Stimulated activated CD8-positive, alpha-beta memory T cell treated with anti-CD3 and anti-CD28 coated beads, Interleukin-2, amount 100 ng/mL, for 1 hour (primary cell): ENCODE measurements at places on chromosomes 7 and 10.

DNA sequence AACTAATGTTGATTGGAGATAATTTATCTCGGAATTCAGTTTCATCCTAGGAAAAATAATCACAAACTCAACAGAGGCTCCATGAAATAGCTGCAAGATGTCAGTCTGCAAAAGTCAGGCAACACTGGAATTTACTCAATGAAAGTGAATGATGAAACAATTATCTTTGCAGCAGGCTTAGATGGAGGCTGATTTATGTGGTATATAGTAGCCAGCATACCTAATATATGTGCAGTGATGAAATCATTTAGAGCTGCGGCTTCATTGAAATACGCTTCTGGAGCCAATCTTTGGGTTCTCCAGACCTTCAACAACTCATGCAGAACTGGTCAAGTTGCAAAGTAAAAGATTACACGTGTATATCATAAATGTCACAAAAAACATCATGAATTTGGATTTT, 113.3 kb downstream of the ITGA8 start:
- DNase-seq: no peak

DNA sequence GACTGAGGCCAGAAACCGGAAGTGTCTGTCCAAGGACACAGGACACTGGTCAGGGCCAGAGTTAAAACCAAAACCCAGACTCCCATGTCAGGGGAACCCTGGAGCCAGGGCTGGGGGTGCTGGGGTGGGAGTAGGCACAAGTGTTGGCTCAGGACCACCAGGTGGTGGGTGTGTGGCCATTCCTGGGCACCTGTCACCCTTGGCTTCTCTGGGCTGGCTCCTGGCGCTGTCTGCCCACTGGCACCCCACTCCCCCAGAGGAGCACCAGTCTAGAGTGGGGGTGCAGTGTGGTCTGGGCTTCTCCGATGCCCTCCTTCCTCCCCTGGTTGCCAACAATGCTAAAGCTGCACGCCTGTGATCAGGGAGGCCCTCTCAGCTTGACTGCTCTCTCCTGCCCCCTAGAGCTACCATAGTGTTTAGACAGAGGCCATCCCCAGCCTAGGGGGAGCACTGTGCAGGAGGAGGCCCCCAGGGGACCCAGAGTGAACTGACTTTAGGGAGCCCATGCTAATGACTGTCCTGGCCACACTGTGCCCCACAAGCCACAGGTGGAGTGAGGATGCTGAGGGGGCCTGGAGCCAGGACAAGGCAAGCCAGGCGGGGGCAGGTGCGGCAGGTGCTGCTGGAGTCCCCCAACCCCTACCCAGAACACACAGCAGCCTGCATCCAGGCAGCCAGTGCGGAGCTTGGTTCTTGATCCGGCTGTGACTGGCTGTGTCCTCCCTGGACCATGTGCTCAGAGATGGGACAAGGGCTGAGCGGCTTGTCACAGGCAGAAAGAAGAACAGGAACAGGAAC, 11.0 kb downstream of the RASGEF1A start:
- DNase-seq: no peak

DNA sequence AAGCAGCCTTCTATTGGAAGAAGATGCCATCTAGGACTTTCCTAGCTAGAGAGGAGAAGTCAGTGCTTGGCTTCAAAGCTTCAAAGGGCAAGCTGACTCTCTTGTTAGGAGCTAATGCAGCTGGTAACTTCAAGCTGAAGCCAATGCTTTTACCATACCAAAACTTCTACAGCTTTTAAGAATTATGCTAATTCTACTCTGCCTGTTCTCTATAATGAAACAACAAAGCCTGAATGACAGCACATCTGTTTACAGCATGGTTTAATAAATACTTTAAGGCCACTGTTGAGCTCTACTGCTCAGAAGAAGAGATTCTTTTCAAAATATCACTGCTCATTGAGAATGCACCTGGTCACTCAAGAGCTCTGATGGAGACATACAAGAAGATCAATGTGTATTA, 951.9 kb upstream of the LRRN3 start:
- DNase-seq: no peak

- DNase-seq: no peak
These were observed 15.1 kb upstream of the GATA3 start for GRCh38 chr10:8039321-8039881.

- DNase-seq: no peak
These were observed 301.9 kb downstream of the AHR start for GRCh38 chr7:17600340-17600752.

DNA sequence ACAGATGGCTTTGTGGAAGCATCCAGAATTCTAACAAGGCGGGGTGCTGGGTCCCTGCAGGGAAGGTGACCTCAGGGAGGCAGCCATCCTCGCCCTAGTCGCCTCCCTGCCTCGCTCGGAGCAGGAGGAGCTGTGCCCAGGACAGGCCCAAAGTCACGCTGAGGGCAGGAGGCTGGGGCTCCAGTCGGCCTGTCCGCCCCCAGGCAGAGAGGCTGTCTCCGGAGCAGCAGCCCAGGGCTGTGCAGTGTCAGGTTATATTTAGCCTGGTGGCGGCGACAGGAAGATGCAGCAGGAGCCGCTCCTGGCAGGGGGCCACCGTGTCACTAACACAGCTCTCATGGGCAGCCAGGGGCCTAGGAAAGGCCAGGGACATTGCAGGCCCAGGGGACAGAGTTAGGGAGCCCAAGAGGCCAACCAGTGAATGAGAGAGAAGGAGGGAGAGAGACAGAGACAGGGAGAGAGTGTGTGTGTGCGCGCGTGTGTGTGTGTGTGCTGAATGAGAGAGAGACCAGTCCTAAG, 13.5 kb downstream of the KCNH2 start:
- DNase-seq: no peak

GRCh38 chr7:134836447-134836846, 57.0 kb downstream of the CALD1 start:
- no peak for DNase-seq

GRCh38 chr10:17548162-17548561, 69.0 kb downstream of the HACD1 start:
- no peak for DNase-seq

GRCh38 chr10:79407811-79408795, 37.3 kb downstream of the ZCCHC24 start:
- no peak for DNase-seq

DNA sequence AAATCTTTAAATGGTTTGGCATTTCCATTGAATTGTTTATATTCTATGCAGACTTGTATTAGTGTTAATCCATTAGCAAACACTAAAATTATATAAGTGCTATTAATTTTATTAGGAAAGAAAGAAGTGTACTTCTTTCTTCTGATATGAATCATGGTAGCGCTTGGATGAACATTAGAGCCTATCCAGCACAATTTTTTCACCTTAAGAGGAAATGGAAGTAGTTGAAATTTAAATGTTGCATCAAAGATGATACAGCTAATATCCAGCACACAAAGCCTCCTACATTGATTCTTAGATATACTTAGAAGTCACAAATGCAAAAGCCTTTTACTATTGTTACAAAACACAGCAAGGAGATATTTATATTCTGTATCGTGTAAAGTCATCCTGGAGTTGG, 174.5 kb downstream of the AHR start:
- DNase-seq: no peak

- no peak for DNase-seq
These were observed 65.5 kb downstream of the HPSE2 start for GRCh38 chr10:99170116-99170675.

GRCh38 chr10:118990326-118990725, 39.2 kb upstream of the NANOS1 start:
- DNase-seq: no peak

DNA sequence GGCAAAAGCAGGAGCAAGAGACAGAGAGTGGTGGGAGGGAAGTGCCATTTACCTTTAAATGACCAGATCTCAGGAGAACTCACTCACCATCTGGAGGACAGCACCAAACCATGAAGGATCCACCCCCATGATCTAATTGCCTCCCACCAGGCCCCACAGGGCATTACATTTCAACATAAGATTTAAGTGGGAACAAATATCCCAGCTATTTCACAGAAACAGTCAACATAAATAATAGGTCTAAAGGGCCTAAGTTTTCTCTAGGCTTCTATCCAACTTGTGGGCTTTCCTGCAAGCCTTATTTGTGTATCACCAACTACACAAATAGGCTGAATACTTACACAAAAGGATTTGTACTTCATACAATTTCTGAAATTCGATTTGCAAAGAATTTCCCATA, 196.8 kb upstream of the POT1 start:
- DNase-seq: no peak

- DNase-seq: no peak
These were observed 43.5 kb downstream of the TRRAP start for GRCh38 chr7:98921608-98922372.

DNA sequence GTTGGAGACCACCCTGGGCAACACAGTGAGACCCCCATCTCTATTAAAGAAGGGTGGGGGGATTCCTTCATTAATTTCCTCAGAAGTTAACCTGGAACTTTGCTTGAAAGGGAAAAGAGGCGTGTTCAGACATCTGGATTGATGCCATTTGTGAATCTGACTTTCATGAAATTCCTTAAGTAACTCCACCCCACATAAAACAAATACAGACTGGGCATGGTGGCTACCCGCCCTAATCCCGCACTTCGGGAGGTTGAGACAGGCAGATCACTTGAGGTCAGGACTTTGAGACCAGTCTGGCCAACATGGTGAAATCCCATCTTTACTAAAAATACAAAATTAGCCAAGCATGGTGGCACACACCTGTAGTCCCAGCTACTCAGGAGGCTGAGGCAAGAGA, 75.0 kb downstream of the EEPD1 start:
- DNase-seq: no peak

- no peak for DNase-seq
These were observed 53.8 kb downstream of the SMURF1 start for GRCh38 chr7:99089914-99090629.

DNA sequence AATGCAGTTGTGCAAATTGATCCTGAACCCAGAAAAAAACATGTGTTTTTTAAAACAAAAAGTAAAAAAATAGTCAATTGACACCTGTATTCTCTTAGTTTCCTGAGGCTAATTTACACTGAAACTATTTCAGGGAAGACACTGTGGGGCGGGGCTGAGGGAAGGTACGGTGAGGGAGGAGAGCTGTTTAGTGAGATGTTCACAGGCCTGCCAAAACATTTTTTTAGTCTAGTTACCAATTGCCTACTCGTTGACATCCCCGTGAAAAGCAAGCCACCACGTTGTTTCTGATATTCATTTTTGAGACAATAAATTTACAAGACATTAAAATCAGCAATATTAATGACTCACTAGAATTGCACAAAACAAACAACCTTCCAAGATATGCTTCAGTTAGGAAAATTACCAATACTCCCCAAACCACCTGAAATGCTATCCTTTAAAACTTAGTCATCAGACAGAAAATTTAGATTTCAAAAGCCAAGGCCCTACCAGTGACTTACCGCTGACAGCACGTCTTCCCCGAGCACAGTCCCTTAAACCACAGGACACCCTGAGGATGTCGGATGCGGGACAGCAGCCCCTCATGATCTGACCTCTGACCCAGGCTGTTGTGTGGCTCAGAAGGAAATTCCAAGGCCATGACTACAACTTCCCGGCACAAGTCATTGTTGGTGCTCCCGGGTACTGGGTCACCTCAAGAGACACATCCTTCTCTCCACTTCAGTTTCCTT, 279.2 kb downstream of the PRPF18 start:
- no peak for DNase-seq

GRCh38 chr7:128202287-128202957, 38.7 kb upstream of the LEP start:
- no peak for DNase-seq

DNA sequence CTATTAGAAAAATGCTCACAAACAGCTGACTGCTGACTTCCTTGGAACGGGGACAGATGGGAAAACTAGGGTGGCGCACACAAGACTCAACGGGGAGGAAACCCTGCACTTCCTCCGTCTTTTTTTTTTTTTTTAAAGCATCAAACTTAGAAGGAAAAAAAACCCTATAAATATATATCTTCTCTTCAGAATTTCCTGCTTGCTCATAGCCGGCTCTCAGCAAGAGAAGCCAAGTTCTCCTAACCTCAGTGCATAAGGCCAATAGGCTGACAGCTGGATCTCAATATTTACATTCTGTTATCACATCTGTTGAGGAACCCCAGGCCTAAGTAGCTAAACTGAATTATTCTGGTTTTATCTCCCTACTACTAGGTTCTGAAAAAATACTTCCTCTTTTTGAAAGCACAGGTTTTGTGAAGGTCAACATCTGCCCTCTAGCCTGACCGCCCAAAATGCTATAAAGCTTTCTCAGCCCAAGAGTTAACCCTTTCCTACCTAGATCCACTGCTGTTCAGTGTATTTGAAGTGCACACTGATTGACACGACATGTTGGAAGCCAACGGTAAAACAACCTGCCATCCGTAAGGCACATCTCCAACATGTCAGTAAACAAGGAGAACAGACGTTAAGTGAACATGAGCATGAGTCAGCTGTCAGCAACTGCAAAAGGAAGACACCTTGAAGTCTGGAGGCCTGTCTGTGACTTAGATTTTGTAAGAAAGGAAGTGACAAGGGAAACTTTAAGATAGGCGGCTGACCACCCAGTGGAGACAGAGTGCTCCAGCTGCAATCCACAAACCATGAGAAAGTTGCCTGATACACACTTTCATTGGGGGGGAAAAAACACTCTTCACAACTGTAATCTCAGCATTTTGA, 83.8 kb downstream of the EBLN1 start:
- no peak for DNase-seq

- no peak for DNase-seq
These were observed 80.0 kb downstream of the NRCAM start for GRCh38 chr7:108376206-108376605.

GRCh38 chr10:133375357-133376115, 2.4 kb upstream of the ECHS1 start:
- DNase-seq: no peak

GRCh38 chr7:6128205-6128604, 97.0 kb downstream of the ANKRD61 start:
- no peak for DNase-seq

GRCh38 chr7:25319707-25320106, 91.4 kb upstream of the NPVF start:
- no peak for DNase-seq

DNA sequence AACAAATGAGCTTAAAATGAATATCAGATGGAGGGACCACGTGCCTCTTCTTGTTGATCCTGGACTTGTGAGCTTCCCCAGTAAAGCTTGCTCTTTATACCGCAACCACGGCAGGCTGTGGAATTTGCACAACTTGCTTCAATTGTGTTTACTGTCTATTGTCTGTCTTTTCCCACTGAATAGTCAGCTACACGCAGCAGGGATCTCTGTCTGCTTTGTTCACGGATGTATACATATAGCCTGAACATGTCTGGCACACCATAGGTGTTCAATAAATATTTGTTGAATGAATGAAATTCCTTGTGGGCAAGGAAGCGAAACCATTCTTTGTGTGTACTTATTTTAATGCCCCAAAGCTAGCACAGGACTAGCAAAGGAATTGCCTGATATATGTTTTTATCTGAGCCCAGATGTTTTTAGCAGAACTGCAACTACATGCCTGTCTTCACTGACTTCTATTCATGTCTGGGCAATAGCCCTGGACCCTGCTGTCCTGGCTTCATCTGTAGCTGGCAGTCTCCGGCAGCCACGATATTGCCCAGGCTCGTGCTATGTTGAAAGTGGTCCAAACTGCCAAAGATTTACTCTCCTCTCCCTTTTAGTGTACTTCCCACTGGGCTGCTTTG, 29.9 kb upstream of the IFRD1 start:
- DNase-seq: no peak

GRCh38 chr7:51785876-51786275, 469.3 kb upstream of the COBL start:
- DNase-seq: no peak
